Natural killer cell treated with Interleukin-12 subunit alpha and Interleukin-12 subunit beta and Interleukin-15 and Interleukin-18, amount 100 ng/mL, for 72 hours (primary cell): ENCODE measurements at places on chromosomes 1 and 21. TPM values are rescaled to one million over a fixed set of nuclear protein-coding genes. Genes with fewer than 3 reads are reported as not detected.

GRCh38 chr1:204880906-204881305, 10.2 kb downstream of the NFASC start:
- peaks cover 32% of the 10 kb centered on the region for H3K27me3 ChIP-seq
- no peak overlapping the region for H3K4me3 ChIP-seq
- H3K4me1 ChIP-seq: no peaks in the 10 kb centered on the region
- no peak for DNase-seq

DNA sequence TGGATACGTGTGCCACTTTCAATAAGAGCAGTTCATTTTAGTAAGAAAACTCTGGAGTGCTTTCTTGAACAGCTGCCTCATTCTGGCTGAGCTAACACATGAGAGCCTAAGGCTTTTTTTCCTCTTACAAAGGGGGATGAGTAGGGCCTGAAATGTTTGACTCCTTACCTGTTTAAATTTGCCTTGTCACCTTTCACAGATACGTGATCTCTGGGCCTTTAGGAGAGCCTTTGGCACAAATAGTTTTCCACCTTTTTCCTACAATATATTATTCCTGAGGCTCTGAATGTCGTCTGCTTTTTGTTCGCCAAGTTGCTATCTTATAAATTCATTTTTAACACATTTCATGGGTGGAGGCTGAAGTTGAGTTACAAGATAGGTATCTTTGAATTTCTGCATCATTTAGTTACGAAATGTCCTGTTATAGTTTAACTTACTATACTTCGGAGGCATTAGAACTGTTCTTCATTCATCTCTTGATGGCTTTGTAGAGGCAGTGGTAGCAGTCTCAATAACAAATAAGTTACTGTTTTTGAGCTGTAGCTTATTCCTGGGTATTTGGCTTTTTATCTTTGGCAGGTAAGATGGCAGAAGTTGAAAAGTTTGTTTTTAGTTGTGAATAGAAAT, 17.2 kb downstream of the UBAP2L start:
- no peak overlapping the region for H3K4me3 ChIP-seq
- DNase-seq: no peak
- peaks cover 7% of the 10 kb centered on the region for H3K4me1 ChIP-seq
- H3K27ac ChIP-seq: no peak overlapping the region

GRCh38 chr1:65281846-65282245, 27.5 kb upstream of the DNAJC6 start:
- no peak for DNase-seq
- no peaks in the 10 kb centered on the region for H3K36me3 ChIP-seq
- no peak overlapping the region for H3K4me3 ChIP-seq
- no peak overlapping the region for H3K27ac ChIP-seq
- H3K4me1 ChIP-seq: no peaks in the 10 kb centered on the region

- no peak for DNase-seq
- H3K36me3 ChIP-seq: no peaks in the 10 kb centered on the region
- no peak overlapping the region for H3K4me3 ChIP-seq
- no peaks in the 10 kb centered on the region for H3K27me3 ChIP-seq
- no peak overlapping the region for H3K27ac ChIP-seq
Observed at GRCh38 chr1:223763251-223763650, 50.9 kb downstream of the CAPN2 start.

TRIM62 gene
- 8.7 TPM for total RNA-seq

ZNF593OS gene
- total RNA-seq: not detected

DNA sequence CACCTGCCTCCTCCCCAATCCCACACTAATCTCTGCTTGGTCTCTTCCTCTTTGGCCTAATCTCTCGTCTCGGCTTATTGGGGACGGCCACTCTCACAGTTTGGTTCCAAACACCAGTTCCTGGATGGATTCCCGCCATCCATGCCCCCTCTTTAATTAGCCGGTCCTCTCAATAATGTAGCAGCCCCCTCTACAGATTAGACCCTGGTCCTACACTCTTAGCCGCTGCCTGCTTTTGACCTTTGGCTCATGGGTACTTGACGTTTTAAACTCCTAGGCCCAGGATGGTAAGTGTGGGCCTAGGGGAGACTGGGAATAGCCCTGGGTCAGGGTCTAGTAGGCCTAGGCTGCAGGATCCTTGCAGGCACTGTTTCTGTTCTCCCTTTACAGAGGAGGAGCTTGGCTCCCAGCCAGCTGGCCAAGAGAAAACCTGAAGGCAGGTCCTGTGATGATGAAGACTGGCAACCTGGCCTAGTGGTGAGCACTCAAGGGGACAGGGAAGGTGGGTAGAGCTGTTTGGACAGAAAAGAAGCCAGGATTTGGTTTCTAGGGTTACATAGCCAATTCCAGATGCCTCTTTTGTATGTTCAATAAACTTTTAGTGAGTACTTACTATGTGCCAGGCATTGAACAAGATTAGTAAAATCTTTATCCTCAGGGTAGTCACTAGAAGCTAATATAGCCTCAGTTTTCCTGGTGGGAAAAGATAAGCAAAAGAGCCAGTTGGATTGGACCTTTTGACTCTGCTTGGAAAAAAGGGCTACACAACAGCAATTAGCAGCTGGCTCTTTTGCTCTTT, 758 bp downstream of the RAD54L start:
- H3K4me3 ChIP-seq: peak overlapping the region; percentile 95
- peaks cover 20% of the 10 kb centered on the region for H3K4me1 ChIP-seq
- H3K27ac ChIP-seq: peak overlapping the region; percentile 85
- no peak for DNase-seq
- peaks cover 5% of the 10 kb centered on the region for H3K36me3 ChIP-seq
- H3K27me3 ChIP-seq: no peaks in the 10 kb centered on the region

GRCh38 chr1:36231191-36231590, 6.9 kb downstream of the THRAP3 start:
- no peak overlapping the region for H3K4me3 ChIP-seq
- no peaks in the 10 kb centered on the region for H3K27me3 ChIP-seq
- H3K27ac ChIP-seq: peak overlapping the region; percentile 15
- no peak for DNase-seq
- H3K36me3 ChIP-seq: peaks cover 12% of the 10 kb centered on the region
- peaks cover 31% of the 10 kb centered on the region for H3K4me1 ChIP-seq

DNA sequence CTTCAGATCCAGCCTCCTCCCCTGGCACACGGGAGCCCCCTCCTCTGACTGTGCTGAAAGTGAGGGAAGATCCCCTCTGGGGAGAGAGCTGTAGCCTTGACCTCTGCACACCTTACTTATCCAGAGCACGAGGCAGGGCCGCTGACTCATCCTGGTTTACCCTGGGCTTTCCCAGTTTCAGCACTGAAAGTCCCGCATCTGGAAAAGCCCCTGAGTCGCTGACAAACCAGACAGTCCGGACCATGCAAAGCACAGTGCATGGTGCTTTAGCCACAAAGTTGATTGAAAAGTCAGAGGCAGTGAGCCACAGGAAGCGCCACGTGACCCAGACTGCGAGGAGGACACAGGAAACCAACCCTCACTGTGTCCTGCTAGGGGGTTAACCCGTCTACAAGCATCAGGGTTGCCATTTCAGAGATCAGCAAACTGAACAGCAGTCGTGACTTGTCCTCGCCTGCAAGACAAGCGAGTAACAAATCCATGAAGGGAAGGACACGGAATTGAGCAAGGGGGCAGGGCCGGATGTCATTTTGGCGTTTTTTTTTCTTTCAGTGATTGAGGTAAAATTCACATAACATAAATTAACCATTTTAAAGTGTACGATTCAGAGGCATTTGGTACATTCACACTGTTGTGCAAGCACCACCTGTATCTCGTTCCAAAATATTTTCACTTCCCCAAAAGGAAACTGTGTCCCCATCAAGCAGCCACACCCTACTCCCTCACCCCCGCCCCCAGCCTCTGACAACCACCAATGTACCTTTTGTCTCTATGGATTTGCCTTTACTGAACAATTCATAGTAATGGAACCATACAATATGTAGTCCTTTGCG, 19.9 kb upstream of the IFNGR2 start:
- no peaks in the 10 kb centered on the region for H3K36me3 ChIP-seq
- DNase-seq: peak; percentile 93
- H3K27ac ChIP-seq: peak overlapping the region; percentile 88
- H3K4me1 ChIP-seq: peaks cover 56% of the 10 kb centered on the region
- peak overlapping the region; percentile 76 for H3K4me3 ChIP-seq

PDC gene
- total RNA-seq: not detected

- no peak for DNase-seq
- no peak overlapping the region for H3K27ac ChIP-seq
- no peaks in the 10 kb centered on the region for H3K4me1 ChIP-seq
- no peak overlapping the region for H3K4me3 ChIP-seq
- H3K36me3 ChIP-seq: peaks cover 18% of the 10 kb centered on the region
Observed at GRCh38 chr1:115118086-115118485, 28.8 kb upstream of the TSPAN2 start.

DNA sequence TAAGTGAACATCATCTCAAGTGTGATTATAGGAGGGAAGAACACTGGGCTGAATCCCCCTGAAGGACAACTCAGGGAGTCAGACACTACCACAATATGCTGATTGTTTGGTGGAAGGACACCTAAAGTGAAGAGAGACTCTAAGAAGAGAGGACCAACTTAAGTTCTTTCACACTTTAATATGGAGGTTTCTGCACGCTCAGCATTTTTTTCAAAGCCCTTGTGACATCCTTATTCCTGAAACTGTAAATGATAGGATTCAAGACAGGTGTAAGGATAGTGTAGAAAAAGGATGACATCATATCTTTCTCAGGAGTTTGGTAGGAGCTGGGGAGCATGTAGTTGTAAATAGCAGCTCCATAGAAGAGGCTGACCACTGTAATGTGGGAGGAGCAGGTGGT, 4.8 kb downstream of the OR2T10 start:
- H3K4me3 ChIP-seq: no peak overlapping the region
- H3K4me1 ChIP-seq: no peaks in the 10 kb centered on the region
- no peak overlapping the region for H3K27ac ChIP-seq
- no peaks in the 10 kb centered on the region for H3K36me3 ChIP-seq

CSDE1 gene
- total RNA-seq: 408 TPM

- H3K4me3 ChIP-seq: no peak overlapping the region
- DNase-seq: no peak
- no peaks in the 10 kb centered on the region for H3K4me1 ChIP-seq
- H3K36me3 ChIP-seq: no peaks in the 10 kb centered on the region
- H3K27me3 ChIP-seq: no peaks in the 10 kb centered on the region
Observed at GRCh38 chr1:194338241-194338948, 1152.0 kb upstream of the B3GALT2 start.
